ENCODE measurements at places on chromosomes 5 and 9.

GRCh38 chr5:56207537-56207936 is 25.6 kb downstream of the ANKRD55 start:
- DNase-seq, result no peak

GRCh38 chr9:114619191-114619761 is 8.2 kb downstream of the TMEM268 start:
- no peak for DNase-seq

DNA sequence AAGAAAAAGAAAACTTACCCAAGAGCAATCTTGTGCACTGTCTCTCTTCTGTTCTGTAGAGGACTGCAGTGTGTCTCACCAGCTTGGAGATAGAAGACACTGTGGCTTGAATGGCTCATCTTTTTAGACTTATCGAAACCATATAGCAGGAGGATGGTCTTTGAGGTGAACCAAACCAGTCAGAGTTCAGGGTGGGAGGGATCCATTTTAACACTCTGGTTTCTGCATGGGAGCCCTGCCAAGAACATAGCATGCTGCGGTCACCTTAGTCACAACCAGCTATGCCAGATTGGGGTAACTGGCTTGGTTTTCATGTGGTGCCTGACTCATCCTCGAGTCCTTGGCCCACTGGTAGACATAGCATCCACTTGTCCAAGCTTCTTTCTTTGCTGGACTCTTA is 135.1 kb downstream of the PAPPA start:
- DNase-seq, result no peak

DNA sequence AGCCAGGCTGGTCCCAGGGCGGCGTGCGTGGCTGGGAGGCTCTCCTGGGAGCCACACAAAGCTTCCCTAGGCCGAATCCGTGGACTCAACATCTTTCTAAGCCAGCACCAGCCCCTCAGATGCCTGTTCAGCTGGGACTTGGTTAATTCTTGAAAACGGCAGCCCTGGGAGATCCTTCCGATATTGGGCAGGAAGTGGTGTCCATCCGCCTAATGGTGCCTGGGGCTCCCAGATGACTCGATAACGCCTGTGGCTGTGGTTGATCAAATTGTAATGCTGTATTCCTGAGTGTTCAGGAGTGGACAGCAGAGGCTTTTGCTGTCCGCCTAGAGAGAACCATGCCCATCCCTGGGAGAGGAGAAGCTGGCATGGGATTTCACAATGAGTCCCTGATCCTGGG is 14.1 kb downstream of the KCNT1 start:
- no peak for DNase-seq

GRCh38 chr5:170353961-170354360 is 35.2 kb downstream of the KCNMB1 start:
- DNase-seq, result no peak

DNA sequence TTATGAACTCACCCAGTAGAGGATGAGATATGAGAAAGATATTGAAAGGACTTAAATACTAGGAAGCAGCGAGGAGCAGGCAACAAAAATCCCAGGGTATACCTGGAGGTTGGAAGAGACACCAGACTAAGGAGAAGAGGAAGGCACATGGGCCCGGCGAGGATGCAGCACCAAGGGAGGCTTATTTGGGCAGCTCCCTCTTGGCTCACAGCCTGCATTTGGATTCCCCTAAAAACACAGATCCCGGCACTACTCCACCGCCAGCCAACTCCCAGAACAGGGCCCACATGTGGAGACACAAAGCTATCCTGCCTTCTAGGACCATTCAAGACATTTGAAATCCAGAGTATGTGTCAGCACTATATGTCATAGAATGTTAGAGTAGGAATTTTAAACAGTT is 199.8 kb upstream of the FBXL7 start:
- no peak for DNase-seq

DNA sequence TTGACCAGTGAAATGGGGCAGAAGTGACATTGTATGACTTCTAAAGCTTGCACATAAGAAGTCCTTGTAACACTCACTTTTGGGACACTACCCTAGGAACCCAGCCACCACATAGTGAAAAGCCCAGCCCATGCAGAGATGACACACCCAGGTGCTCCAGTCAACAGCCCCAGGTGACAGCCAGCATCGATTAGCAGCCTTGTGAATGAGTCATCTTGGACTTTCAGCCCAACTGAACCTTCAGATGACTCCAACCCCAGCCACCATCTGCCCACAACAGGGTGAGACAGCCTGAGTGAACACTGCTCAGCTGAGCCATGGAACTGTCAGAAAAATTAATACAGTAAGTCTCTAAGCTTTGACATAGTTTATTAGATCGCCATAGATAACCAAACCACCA is 458.6 kb downstream of the ZSWIM6 start:
- no peak for DNase-seq

- no peak for DNase-seq
Observed at GRCh38 chr5:73950441-73950873, 324.5 kb downstream of the ARHGEF28 start.

DNA sequence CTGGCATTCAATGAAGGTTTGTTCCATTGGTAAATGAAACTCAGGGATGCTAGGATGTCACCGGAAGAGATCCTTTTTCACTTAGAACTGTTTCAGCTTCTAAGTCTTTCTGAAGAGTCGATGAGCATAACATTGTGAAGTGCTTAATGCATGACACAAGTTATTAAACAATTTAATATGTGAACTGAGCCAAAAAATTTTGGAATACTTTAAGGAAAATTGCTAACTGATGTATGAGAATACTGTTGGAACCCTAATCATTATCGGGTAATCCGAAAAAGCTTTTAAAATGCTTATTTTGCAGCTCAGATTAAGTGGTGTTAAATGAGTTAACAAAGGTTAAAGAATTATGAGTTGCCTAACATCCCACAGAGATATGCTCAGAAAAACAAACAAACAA is 34.9 kb downstream of the DMRT2 start:
- DNase-seq, result no peak

- DNase-seq, result no peak
Observed at GRCh38 chr5:59829386-59829785, 64.1 kb downstream of the PDE4D start.

DNA sequence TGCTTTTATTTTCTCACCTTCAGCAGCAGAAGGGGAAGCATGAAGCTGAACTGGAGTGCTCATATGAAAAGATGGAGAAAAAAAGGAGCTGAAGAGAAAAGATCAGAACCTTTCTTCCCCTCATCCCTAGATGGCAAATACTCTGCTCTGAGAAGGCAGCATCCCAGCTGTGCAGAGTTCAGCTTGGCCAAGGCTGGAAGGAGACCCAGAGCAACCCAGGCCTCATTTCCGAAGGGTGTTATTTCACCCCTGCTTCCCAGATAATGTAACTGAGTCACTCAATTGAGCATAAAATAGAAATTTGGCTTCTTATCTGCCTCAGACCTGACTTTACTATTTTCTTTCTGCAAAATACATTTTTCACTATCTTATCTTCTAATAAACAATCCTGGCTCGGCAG is 489.9 kb upstream of the BRINP1 start:
- no peak for DNase-seq
